Stimulated activated CD4-positive, alpha-beta T cell treated with anti-CD3 and anti-CD28 coated beads, Interleukin-12 subunit alpha, Interleukin-12 subunit beta, amount 100 ng/mL, for 48 hours (primary cell): ENCODE measurements at places on chromosomes 7 and 10.

DNA sequence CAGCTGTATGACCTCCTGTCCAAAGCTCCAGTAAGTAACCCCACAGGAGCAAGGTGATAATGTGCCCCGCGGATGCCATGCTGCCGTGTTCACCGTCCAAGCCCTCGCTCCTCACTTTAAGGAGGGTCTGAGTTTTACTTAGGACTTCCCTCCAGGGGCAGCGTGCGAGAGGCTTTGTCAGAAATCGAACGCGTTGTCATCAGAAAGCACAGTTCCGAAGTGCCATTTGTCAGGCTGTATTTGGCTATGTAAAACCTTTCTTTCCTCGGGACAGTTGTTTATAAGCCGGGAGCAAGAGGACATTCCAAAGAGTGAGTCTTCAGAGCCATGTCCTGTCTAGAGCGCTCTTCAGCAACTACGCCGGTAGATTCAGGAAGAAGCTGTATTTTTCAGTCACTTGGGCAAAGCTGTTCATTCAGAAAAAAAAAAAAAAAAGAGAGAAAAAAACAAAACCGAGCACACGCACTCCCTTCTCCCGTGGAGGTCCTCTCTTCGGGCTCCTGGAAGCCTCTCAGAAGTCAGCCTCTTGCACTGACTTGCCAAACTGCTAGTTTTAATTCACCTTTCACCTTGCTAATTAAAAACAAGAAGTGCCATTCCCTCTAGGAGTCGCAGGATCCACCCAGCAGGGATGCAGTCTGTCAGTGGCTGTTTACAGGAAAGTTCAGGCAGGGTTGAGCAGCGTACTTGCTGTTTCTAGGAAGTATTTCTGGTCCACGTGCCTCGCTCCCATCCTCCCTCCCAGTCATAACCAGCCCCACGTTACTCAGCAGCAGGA is at the start of gene SEMA3E:
Gene SEMA3E (minus strand): TSS at position 676 of the 778 bp plus-strand sequence.
- DNase-seq, result no peak

GRCh38 chr7:66173856-66174255 is 31.3 kb upstream of the TPST1 start:
- no peak for DNase-seq

DNA sequence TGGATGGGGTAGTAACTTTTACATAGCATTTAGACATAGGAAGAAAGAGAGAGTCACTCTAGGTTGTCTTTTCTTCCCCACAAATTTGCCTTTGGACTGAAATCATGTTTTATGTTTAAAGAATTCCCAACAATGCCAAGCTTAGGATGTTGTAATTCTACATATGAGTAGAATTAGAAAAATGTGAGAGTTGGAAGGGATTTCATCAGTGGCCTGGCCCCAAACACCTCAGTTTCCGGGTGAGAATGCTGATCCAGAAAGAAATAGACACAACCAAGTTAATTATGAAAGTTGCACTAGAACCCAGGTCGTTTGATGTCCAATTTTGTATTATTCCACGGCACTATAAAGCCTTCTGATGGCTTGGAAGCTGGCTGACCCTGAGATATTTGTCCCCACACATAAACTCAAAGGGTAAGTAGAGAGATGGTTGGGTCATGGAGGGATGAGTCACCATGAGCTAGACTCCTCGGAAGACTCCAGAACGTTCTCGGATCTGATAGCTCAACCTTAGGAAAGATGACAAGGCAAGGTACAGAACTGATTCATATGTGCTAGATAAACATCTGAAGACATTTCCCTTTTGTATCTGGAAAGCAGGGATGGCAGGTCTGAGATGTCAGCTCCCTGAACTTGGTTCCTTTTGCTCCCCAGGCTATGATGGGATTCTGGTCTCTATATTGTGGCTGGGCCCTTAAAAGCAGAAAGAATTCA is 48.8 kb upstream of the SLC35B4 start:
- DNase-seq, result no peak

GRCh38 chr10:79007421-79008319 is 61.1 kb upstream of the ZMIZ1 start:
- DNase-seq, result no peak

DNA sequence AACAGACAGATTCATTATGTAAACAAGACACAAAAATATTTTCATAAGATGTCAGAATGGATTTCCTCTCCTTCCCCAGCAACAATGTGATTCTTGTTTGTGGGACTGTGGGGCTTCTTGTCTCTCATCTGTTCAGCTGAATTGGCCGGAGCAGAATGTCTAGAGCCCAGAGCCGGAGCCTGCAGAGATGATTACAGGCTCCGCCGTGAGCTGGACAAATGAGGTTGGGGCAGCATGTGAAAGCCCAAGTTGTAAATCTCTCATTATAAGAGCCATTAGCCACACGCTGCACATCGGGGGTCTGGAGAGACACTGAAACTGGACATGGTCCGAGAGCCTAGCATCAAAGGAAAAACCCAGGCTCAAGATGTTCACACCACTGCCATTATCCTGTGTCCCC is 137.0 kb upstream of the ADAM12 start:
- DNase-seq, result no peak

GRCh38 chr10:19935176-19935575 is 118.9 kb downstream of the PLXDC2 start:
- DNase-seq, result no peak

DNA sequence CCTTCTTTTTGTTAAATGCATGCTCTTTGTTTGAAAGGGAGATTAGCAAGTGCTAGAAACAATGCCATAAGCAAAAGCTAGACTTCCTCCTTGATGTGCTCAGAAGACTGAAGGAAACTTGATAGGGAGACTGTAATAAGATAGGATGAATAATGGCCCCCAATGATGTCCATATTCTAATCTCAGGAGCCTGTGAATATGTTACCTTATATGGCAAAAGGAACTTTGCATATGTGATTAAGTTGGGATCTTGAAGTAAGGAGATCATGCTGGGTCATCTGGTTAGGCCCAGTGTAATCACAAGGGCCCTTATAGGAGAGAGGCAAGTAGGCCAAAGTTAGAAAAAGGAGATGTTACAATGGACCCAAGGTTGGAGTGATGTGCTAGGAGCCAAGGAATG is 13.6 kb upstream of the LIPM start:
- DNase-seq, result no peak

DNA sequence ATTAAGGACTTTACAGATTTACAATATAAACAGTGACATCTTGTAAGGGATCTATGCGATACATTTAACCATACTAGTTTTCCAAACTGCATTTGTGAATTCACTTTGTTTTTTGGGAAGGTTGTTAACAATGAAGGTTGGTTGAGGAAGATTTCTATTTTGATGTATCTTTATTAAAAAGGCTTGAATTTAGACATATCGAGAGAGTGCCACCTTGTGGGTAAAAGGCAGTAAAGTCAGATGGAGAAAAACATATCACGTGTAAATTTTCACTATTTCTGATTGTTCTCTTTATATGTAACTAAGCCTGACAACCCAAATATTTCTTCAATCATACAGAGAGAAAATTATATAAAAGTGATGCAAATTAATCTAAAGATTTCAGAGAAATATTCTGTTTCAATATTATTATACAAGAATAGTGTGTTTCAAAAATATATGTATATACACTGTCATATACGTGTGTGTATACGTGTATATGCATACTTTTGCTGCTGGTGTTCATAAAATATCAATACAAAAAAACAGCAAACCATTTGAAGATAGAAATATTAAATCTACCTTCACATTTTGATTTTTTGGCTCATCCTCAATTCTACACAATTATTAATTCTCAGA is 988.6 kb downstream of the SORCS1 start:
- no peak for DNase-seq
